ENCODE measurements at places on chromosomes 12 and 14. TPM values are rescaled to one million over a fixed set of nuclear protein-coding genes. Genes with fewer than 3 reads are reported as not detected.

DNA sequence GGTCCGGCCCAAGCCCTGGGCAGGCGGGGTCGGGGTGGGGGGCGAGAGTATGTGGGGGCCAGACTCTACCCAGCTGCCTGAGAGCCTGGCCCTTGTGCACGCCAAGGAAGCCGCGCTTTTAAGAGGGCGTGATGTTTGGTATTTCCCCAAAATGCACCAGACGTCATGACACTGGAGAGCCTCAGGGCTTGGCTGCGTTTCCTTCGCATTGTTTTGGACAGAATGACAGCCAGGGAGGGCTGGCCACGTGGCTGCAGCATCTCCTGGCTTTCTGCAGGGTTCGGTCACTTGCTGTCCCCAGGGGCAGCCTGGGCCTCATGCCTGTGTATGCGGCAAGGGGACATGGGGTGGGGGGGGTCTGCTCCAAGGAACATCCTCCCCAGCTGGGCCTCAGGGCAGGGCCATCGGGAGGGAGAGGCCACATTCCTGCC, 16.1 kb upstream of the NUDT14 start:
- no peaks in the 10 kb centered on the region for H3K36me3 ChIP-seq
- H3K27me3 ChIP-seq, result peaks cover 32% of the 10 kb centered on the region

- H3K4me3 ChIP-seq, result peak overlapping the region; percentile 18
- no peaks in the 10 kb centered on the region for H3K27me3 ChIP-seq
- H3K27ac ChIP-seq, result peak overlapping the region; percentile 96
- H3K36me3 ChIP-seq, result no peaks in the 10 kb centered on the region
These were observed 246.4 kb downstream of the RPL10L start for GRCh38 chr14:46404865-46405811.

DNA sequence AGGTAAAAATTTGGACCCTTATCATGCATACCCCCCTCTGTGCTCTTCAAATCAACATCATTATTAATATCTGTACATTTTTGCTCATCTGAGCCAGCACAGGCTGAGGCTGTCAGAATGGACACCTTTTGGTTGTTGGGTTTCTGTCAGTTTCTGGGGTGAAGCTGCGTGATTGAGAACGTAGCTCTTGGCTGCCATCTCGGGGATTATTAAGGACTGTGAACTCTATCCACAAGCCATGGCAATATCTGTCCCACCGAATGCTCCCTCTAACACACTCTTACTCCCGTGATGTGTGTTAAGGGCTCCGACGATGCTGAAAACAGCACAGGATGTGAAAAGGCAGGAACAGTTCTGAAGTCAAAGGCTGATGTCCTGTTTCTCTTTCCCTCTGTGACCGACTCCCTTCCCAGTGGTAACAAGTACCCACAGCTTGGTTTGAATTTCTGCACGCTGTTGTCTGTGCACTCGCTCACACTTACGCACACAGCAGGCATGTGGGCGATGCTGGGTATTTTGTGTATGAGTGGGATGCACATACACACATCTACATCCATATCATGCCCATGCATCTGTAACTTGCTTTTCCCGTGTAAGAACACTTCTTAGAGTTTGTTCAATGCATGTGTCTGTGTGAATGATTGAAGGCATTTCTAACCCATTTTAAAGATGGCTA, 405.6 kb downstream of the TMEM121 start:
- DNase-seq, result no peak
- H3K4me3 ChIP-seq, result no peak overlapping the region

GRCh38 chr12:56223571-56224101, 506 bp upstream of the NABP2 start:
- DNase-seq, result no peak
- no peaks in the 10 kb centered on the region for H3K27me3 ChIP-seq
- peak overlapping the region; percentile 80 for H3K4me3 ChIP-seq
- peak overlapping the region; percentile 96 for H3K27ac ChIP-seq

DNA sequence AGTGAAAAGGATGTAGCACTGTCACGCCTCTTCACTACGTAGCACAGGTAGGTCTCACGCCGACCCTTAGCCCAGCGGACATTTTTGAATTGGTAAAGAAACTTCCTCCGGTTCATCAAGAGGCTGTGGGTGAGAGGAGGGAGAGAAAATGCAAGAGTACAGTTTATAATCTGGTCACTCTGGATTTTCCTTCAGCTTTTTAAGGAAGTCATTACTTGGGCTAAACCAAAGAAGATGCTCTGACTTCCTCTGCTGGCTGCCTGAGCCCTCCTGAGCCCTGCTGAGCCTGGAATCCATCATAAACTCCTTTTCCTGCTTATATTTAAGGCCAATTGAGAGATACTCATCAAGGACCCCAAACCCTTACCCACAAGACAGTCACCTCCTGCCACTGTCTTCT, 5.8 kb downstream of the AICDA start:
- no peak overlapping the region for H3K27ac ChIP-seq
- peaks cover 54% of the 10 kb centered on the region for H3K27me3 ChIP-seq
- H3K4me1 ChIP-seq, result no peaks in the 10 kb centered on the region

- no peaks in the 10 kb centered on the region for H3K4me1 ChIP-seq
- no peaks in the 10 kb centered on the region for H3K36me3 ChIP-seq
- no peaks in the 10 kb centered on the region for H3K27me3 ChIP-seq
- DNase-seq, result no peak
These were observed 174.0 kb upstream of the ARHGAP5 start for GRCh38 chr14:31902945-31903646.

The ASCL1 gene
- 8.3 TPM for total RNA-seq

The NRXN3 gene
- 22.1 TPM for total RNA-seq

The TMEM229B gene
- 1.8 TPM for total RNA-seq

Data from progenitor cell of endocrine pancreas (in vitro differentiated cells).